ENCODE measurements at places on chromosomes 12 and 14.

DNA sequence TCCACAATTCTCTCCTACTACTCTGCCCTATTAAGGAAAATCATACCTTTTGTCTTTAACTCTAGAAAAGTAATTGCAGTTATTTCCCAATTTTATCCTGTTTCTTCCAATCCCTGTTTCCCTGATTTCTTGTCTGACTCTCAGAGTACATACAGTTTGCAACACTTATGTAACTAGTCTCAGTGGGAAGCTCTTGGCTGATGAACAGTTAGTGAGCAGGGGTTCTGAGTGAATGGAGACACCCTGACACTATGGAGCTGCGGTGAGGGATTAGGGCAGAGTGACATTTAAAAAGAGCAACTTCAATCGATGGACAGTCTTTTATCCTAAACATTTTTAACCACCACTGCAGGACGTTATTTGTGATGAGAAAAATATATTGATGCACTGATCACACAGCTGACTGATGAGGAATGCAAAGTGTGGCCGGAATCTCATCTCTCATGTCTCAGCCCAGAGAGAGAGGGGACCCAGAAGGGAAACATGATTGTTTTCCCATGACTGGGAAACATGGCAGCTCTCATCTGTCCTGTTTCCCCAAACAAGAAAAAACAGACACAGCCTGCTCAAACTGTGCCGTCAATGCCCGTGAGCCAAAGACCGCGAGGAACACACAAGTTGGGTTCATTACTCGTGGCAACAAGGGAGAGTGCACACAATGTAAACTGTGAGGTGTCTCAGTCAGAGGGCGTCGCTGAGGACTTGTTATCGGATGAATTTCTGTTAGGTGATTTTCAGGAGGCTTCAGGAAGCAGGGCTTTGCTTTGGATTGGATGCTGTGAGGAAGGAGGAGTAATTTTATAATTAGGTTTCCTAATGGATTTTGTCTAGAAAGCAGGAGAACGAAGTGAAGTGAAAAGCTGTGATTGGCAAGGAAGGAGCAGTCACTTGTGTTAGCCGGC is 5.2 kb upstream of the SLC6A13 start:
- no peak for DNase-seq

GRCh38 chr12:89225401-89225800 is 126.9 kb downstream of the DUSP6 start:
- peak; percentile 58 for DNase-seq

DNA sequence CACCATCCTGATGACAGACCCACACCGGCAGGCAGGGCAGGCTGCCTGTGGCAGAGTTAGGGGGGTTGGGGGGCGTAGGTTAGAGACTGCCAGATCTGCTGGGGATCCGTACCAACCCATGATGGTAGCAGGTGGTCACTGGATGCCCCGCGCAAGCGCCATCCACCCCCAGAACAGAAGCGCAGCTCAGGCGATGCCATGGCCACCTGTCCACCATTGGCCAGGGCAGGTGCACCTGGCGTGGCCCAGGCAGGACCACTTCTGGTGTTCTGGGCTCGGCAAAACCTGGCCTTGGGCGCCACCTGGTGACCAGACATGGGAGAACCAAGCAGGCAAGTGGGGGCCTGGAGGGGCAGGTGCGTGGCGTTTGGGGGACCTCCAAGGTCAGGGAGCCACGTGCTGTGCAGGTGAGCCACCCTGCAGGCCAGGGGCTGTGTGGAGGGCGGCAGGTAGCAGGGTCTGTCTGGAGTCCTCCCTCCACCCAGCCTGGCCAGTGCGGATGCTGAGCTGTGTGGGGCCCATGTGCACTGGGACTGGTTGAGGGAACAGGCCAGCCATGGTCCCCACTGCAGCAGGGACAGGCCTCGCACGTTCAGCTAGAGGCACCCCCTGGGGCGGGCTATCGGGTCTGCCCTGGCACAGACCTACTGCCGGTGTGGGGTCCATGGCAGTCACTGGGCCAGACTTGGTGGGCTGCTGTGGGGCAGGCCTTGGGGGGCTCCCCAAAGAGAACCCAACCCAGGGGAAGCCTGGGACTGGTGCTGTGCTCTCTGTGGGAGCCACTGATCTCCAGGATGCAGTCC is 15.6 kb downstream of the BAG5 start:
- DNase-seq, result peak; percentile 75

GRCh38 chr14:51472881-51473280 is 178.8 kb upstream of the FRMD6 start:
- DNase-seq, result no peak

- no peak for DNase-seq
Observed at GRCh38 chr12:1935242-1935641, 16.8 kb upstream of the CACNA2D4 start.

Measured in T-cell (primary cell).